Right ventricle myocardium inferior (tissue), 1 donor: ENCODE measurements at places on chromosomes 1 and 21. TPM values are rescaled to one million over a fixed set of nuclear protein-coding genes. Genes with fewer than 3 reads are reported as not detected.

DNA sequence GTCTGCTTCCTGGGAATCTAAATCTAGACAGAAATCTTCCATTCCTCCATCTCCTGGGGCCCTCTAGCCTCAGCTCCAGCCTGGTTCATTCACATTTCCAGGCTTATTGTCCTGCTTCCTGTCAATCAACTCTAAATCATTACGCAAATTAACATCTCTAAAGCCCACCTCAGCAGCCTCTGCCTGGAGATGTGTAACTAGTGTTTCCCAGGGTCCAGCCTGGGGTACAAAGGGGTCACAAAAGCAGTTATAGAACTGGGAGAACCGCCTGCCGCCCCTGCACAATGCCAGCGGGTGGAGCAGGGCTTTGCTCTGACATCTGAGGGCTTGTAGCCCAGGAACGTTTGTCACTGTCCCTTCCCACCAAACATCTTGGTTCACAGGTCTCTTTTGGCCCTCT lies 373.5 kb downstream of the RRAGC start:
- no peak for DNase-seq

GRCh38 chr1:244254467-244254866 lies 197.2 kb downstream of the ADSS2 start:
- DNase-seq = peak; percentile 87

DNA sequence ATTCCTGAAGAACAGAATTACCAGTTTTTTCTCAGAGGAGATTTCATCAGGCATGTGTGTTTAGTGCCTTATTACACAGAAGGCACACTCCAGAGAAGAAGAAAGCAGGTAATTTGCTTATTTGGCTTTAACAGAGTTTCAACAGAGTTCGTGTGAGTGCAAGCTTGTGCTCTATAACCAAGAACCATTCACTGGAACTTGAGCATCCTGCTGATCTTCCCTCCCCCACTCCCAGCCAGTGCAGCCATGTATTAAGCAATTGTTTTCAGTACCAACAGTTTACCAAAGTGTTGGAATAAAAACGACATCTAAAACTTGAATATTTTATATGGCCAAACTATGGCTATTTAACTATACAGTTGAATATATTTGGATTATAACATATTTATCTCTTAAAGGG lies 4.3 kb downstream of the MGST3 start:
- DNase-seq = no peak

- DNase-seq = no peak
Measured at GRCh38 chr1:212754193-212754592, 37.4 kb downstream of the NSL1 start.

GRCh38 chr1:15411593-15412137 lies 2.0 kb downstream of the EFHD2 start:
- peak; percentile 88 for DNase-seq

DNA sequence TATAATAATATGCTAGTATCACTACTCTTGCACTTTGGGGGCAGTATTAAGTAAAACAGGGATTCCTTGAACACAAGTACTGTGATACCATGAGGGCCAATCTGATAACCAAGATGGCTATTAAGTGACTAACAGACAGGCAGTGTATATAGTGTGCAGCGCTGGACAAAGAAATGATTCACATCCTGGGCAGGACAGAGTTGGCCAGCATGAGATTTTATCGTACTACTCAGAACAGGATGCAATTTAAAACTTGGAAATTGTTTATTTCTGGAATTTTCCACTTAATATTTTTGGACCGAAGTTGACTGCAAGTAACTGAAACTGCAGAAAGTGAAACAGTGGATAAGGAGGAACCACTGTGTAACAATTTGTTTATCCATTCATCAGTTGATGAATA lies 74.6 kb downstream of the DNTTIP2 start:
- DNase-seq = no peak

DNA sequence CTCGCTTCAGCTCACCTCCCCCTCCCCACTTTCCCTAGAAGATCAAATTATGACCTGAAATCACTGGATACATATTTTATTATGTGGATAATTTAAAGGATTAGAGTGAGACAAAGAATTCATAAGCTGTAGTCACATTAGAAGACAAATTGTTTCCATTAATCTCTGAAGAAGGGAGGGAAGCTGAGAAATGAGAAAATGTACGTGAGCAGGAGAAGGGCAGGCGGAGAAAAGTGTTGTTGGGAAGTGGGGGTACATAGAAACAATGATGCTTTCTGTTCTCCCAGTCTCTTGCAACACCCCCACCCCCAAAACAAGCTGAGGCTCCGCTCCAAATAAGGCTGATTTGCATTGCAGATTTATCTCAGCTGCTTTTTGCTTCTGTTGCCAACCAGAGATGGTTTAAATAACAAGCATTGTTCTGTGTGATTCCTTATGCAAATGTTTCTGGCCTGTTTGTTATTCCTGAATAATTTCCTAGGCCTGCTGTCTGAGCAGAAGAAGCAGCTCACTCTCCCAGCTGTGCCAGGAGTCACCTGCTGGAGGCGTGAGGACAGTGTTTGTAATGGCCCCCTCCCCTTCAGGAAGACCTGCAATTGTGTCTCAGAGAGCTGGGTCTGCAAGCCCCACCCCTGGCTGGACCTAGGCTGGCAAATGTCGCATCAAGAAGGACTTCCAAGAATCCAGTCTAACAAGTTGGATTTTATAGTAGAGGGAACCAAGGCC lies 121.8 kb upstream of the TNR start:
- DNase-seq = no peak

GRCh38 chr1:182833271-182833670 lies 5.9 kb upstream of the DHX9 start:
- no peak for DNase-seq

DNA sequence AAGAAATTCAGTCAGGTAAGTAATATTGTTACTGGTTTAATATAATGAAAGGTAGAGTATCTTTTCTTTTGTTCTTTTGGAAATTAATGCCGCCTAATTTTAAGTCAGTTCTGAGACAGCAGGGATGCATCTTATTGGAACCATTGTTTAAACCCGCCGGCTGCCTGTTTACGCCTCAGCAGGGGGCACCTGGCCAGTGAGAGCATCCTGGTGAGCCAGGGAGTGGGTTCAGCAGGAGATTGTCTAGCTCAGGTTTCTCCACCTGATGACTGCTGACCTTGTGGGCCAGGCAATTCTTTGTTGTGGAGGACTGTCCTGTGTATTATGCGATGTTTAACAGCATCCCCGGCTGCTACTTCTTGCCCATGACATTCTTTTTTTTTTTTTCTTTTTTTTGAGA lies 30.2 kb downstream of the CHAF1B start:
- no peak for DNase-seq

DNA sequence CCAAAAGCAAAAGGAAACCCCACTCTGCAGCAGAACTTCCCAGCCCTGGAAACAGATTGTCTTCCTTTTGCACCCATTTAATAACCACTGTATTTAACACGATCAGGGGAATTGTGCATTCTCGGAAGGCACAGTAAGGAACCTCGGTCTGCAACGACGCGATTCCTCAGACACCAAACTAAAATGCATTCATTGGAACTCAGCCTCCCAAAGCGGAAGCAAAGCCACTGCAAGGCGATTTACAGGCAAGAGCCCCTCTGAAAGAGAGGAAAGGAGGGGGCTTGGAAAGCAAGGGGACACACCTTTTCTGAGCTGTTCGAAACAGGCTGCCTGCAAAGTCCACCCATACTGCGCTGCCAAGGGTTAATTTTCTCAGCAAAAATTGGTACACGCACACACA lies 297.7 kb downstream of the OMA1 start:
- DNase-seq = no peak

- no peak for DNase-seq
Measured at GRCh38 chr1:151868486-151868885, 15.0 kb upstream of the THEM5 start.

C1QB gene
- 165 TPM for total RNA-seq

ZNF670 gene
- 1.0 TPM for total RNA-seq

TTLL10 gene
- total RNA-seq = 0.24 TPM
